ENCODE measurements at places on chromosomes 3 and 15.
A peak's percentile ranks its signal among the peaks of the same experiment; 100 is the strongest.

GRCh38 chr3:115525731-115526130 lies 97.6 kb upstream of the GAP43 start:
- no peak for DNase-seq

DNA sequence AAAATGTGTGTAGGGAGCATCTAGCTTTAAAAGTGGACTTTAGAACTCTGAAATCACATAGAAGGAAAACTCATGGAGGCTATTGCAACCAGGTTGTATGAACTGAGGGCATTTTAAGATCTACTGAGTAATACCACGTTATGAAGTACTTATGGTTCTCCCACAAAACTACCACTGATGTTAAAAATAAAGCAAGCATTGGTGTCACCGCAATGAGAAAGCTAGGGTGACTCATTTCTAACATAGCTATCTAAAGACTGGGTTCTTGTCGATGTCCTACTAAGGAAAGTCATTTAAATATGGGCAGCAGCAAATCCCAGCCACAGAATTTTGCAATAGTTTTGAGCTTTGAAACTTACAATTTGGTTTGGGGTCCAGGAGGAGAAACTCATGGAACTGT lies 584.8 kb downstream of the DIPK2A start:
- DNase-seq = no peak

DNA sequence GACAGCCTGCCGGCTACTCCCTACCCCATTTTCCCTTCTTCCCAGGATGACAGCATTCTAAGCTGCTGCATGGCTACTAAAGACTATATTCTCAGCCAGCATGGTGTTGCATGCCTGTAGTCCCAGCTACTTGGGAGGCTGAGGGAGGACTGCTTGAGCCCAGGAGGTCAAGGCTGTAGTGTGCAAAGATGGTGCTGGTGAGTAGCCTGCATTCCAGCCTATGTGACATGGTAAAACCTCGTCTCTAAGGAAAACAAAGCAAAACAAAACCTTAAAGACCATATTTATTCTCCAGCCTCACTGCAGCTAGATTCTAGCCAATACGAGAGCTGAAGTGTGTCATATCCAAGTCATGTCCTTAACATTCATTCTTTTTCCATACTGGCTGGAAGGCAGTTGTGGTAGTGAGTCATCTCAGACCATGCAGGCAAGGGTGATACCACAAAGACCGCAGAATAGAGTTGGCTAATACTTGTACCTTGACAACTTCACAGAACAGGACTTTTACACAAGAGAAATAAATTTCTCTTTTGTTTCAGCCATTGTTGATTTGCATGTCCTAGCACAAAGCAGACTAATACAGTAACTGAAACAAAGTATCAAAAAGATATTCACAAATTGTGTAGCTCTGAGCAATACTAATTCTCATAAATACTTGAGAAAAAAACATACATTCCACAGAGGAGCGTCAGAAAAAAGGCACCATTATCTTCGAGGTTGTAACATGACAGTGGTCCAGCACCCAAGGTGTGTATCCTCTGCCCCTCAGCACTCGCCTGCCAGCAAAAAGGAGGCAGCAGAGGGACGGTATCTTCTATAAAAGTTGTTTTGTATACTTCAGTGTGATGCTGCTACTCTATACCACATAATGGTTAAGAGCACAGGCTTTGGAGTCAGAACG lies 14.8 kb downstream of the PBRM1 start:
- no peak for DNase-seq

- no peak for DNase-seq
Measured at GRCh38 chr15:40900256-40901052, 6.2 kb downstream of the VPS18 start.

DNA sequence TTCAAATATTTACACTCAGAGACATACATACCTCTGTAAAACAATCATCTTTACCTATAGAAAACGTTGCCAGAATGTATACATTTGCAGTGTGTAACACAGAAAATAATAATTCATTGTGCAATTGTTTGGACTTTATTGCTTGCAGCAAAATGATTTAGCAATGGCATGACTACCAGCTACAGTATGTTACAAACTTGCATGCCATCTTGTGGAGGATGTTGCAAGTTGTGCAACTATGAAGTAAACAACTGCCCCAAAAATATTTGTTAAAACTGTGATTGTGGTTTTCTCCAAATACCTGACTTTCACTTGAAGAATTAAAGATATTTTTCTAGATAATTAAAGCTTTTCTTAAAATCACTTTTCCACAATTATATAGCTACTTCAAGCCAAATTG lies 27.1 kb upstream of the C3orf49 start:
- no peak for DNase-seq

- no peak for DNase-seq
Measured at GRCh38 chr3:58829321-58830000, 162.9 kb upstream of the FAM3D start.

DNA sequence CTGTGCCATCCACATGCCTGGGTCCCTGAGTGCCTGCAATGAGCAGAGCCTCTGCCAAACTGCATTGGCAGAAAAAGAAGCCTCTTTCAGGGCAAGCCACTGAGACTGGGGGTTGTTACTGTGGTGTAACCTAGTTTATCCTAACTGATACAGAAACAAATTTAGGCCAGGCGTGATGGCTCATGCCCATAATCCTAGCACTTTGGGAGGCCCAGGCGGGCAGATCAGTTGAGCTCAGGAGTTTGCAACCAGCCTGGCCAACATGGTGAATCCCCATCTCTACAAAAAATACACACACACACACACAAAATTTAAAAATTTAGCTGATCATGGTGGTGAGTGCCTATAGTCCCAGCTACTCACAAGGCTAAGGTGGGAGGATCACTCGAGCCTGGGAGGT lies 221.6 kb downstream of the TBC1D2B start:
- no peak for DNase-seq

DNA sequence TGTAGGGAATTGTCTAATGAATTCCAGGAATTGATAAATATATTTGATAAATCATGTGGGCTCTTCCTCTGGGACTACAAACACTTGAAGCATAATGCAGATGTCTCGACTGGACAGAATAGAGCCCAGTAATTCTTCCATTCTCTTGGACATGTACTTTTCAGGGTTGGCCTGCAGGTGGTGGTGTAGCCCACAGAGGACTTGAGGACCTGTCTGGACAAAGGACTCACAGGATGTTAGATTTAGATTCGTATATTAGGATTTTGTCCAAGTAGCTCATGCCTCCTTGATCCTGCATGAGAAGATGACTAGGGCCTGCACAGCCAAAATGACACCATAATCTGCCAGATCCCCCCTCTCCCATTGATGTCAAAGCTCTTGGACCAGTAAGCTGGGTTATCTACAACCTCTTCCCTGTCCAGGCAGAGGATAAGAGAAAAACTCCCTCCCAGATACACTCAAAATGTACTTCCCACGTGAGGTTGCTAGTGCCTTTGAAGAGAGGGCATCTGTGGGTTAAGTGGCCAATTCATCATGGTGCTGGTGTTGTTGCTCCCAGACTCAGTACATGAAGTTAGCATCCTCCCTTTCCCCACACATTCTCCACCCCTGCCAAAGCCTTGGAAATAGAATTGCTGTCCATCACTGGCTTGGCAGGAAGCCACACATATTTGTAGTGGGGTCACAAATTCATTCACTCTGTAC lies 88.6 kb upstream of the ZNF280D start:
- peak; percentile 20 for DNase-seq

GRCh38 chr3:184676927-184677326 lies 34.9 kb downstream of the MAGEF1 start:
- DNase-seq = no peak

DNA sequence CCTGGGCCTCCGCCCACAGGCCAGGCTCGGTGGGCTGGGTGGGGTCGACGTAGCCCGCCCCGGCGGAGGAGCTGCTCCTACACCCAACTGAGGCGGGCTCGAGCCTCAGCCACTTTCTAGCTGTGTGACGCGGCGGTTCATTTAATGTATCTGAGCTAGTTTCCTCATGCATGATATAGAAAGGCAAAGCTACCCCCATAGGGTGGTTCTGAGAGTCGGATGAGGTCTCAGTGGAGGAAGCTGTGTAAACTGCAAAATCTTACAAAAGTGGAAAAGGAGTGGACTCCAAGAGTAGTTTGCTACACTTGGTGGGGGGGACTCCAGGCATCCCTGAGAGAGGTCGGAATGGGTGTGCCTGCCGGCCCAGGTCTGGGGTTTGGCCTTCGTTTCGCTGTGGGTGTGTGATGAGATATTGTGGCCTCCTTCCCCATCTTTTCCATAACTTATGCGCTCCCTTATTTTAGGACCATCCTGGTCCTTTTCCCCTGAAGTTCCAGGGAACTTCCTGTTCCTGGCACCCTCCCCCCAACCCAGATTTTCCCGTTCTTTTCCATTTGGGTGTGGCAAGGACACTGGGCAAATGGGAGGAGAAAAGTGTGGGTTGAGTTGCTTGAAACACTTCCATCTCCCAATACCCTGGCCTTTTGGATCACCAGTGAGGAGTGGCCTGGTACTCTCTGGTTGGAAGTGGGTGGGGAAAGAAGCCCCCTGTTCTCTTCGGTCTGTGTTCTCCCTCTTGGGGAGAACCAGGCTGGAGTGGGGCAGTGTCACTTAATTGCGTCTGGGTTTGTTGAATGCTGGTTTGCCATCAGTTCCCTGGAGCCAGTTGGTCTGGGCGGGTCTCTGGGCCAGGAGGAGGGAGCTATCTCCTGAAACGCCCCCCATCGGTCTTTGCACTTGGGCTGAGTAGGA lies 1.1 kb downstream of the PDIA5 start:
- DNase-seq = no peak

DNA sequence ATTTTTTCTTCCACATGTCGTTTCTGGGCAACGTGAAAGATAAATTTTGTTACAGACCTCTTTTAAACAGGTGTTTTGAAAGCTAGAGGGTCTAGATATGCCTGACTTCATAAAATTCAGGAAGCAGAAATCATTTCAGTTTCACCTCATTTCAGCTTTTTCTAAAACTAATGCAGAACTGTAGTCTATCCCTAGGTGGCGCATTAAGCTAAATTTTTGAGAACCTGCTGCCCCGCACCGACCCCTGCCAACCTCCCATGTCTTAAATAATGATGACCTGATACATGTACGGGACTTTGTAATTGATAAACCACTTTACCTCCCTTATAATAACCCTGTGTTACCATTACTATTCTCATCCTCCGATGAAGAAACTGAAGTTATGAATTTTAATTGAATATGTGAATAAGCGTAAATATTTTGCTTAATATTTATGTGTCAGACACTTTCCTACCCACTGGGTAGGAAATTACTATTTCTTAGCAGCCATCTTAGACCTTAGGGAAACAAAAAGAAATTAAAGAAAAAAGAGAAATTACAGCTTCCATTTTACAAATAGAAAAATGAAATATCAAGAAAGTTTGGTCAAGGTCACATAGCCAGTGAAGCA lies 78.7 kb upstream of the GCNT3 start:
- no peak for DNase-seq

GRCh38 chr3:123423031-123423430 lies 25.9 kb downstream of the ADCY5 start:
- no peak for DNase-seq

DNA sequence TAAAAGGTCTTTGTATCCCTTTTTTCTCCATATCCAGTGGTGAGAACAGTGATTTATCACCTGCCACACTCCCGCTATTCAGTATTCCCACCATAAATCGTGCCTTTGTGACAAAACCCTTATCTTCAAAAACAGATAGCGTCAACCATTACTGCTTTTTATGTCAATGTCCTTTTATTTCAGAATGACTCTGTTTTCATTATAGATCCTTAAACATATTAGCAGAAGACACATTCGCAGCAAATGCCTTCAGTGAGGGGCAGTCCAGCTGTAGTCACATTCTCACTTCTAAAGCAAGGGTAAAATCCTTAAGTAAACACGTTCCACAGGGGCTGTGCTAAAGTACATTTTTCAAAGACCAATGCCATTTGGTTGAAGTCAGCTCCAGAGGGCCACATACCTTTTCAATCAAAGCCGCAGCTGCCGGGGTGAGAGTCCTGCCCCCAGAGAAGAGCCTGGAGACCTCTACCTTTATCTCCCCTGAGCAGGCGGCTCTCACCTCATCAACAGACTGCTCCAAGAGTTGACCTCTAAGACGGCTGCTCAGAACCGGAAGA lies 53.4 kb downstream of the PDZRN3 start:
- no peak for DNase-seq

GRCh38 chr3:4245671-4246070 lies 57.5 kb upstream of the SETMAR start:
- no peak for DNase-seq

GRCh38 chr15:34056911-34057310 lies 17.9 kb upstream of the AVEN start:
- no peak for DNase-seq

DNA sequence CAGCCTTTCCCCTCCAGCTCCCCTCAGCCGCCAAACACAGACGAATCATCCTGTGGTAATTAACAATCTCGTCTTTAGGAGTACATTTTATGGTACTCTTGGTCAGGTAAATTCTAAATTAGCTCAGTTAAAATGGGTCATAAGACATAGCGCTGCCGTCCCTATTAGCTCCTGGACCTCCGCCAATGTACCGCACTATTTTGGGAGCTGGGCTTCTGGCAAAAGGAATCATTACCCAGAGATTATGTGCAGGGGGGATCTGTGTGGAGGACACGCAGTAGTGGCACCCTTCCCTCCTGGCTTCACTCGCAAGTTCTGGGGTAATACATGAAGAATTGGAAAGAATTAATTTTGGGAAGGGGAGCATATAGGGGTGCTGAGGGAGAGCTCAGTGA lies 68.6 kb upstream of the ONECUT1 start:
- DNase-seq = no peak

DNA sequence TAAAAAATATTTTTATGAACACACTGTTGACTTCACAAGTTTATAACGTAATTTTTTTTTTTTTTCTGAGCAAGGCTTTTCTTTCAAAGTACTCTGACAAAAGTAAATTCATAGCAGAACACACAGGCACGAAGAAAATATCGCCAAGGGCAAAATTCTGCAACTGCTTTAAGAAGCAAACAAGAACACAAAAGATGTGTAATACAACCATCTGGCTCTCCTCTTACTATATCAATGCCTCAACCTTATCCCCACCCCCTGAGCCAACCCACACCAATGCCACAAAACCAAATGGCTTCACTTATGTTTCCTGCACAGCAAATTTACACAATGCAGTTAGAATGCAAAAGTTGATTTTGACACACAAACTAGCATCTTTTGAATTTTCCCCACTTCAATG lies 274.2 kb downstream of the FOXP1 start:
- no peak for DNase-seq

DNA sequence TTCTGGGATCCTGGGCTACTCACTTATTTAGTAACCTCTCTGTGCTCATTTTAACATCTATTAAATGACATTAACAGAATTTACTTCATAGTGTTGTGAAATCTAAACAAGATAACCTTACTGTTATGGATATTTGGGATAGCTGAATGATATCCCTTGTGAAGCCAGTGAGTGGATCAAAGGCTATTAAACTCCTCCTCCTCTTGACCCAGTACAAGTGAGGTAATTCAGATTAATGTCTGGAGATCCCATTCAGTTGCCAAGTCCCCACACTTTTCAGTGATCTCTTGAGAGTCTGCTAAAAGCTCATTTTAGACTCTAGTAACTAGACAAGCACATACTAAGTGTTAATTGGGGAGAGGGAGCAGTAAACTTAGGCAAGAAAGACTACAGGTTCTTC lies 2.5 kb upstream of the ANKRD28 start:
- no peak for DNase-seq

GRCh38 chr15:99303907-99304306 lies 52.6 kb downstream of the LRRC28 start:
- DNase-seq = no peak

GRCh38 chr3:22659651-22660475 lies 543.3 kb upstream of the UBE2E2 start:
- DNase-seq = no peak

GRCh38 chr15:57148262-57148661 lies 228.0 kb upstream of the CGNL1 start:
- no peak for DNase-seq

GRCh38 chr3:169660709-169661360 lies 2.7 kb downstream of the MECOM start:
- DNase-seq = no peak
